Hippocampal formation (tissue), 2 donors: ENCODE measurements at places on chromosomes 7 and 10.

DNA sequence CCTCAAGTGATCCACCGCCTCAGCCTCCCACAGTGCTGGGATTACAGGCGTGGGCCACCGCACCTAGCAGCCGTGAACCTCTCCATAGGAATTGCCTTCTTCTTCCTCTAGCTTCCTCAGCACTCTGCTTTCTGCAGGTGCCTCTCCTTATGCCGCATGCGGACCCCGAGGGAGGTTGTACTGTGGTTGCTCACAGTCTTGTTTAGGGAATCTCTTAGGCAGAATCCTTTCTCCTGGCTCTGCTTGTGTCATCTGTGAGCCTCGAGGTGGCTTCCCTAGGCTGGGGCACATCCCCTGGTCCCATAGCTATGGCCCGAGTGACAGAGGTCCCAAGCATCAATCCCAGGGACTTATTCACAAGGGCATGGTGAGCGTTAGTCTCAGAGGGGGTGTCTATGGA is 33.2 kb upstream of the GIMAP8 start:
- DNase-seq = no peak

DNA sequence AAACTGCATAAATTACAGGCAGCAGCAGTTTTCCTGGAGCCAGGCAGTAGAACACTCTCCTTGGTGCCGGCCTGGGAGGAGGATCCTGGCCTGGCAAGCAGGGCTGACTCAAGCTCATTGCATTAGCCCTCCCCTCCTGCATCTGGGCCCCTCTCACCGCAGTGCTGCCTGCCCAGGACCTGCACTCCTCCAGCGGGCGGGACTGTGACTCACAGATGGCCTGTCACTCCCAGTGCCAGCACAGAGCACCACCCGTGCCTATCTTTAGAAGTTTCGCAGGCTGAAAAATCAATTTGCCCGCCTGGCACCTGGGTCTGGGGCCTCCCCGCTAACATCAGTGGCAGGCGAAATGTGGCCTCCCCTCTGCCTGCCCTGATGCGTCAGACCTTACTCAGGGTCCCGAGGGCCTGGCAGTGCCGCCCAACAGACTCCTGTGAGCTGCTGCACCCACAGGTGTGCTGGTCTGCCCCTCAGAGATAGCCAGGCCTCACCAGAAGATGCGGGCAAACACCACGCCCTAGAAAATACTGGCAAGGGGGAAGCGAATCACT is 123.8 kb downstream of the KCNMA1 start:
- peak; percentile 61 for DNase-seq

GRCh38 chr10:19592276-19592675 is 224.0 kb upstream of the PLXDC2 start:
- no peak for DNase-seq

DNA sequence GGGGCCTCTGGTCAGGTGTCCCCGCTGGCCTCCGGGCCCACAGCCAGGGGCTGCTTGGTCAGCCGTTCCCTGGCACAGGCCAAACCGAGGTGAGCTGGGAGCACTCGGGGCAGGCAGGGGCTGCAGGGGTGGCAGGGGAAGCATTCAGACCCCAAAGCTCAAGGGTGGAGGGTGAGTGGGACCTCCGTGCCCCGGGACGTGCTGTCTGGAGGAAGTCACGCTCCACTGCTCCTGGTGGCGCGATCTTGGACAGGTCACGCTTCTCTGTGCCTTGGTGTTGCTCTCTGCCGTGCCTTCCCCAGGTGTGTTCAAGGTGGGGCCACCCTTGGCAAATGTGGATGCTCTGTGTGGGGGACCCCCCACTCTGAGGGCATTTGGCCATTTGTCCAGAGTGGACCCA is 24.6 kb upstream of the ELFN1 start:
- DNase-seq = no peak

DNA sequence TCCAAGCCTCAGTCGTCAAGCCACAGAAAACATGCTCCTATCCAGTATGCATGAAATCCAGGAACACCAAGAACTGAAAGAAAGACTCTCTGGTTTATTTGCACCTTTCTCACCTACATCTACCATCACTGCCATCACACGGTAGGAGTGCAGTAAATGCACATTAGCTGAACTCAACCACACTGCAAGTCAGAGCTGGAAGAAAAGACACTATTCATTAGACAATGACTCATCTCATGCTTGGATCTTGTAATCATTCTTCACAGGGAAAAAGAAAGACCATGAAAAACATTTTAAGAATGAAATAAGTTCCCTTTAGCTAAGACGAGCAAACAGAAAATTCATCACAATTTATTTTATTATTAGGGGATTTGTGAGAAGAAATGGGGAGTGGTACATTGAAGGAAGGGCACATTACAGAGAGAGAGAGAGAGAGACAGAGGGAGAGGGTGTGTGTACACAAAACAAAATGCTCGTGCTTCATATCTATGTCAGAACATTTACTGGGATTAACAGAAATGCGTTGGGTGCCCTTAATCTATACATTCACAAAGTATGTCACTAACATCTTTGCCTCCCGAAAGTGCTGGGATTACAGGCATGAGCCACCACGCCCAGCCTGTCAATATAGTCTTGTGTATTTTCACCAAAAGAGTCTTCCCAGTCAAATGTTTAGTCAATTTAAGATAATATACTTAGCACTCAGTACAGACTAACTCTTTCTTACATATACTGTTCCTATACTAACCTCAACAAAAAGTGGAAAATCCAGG is 324.9 kb downstream of the PARD3 start:
- no peak for DNase-seq

- no peak for DNase-seq
Observed at GRCh38 chr7:12281038-12281437, 69.9 kb downstream of the TMEM106B start.

DNA sequence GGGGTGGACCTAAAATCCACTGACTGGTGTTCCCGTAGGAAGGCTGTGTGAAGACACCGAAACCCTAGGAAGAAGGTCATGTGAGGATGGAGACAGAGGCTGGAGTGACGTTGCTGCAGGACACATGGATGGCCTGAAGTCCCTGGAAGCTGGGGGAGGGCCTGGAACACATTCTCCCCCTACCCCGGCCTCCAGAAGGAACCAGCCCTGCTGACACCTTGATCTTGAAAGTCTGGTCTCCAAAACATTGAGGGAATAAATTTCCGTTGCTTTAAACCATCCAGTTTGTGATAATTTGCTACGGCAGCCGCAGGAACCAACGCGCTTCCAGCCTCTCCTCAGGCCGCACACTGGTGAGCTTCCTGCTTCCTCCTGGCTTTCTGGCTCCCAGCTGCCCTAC is 288.2 kb downstream of the GLRX3 start:
- DNase-seq = no peak

GRCh38 chr7:7405461-7405860 is 130.2 kb downstream of the COL28A1 start:
- no peak for DNase-seq

- DNase-seq = no peak
Observed at GRCh38 chr10:7532723-7533498, 122.1 kb upstream of the SFMBT2 start.

- DNase-seq = no peak
Observed at GRCh38 chr7:114354306-114354705, 60.3 kb upstream of the FOXP2 start.

- DNase-seq = no peak
Observed at GRCh38 chr10:71043858-71044257, 155.5 kb upstream of the PCBD1 start.

DNA sequence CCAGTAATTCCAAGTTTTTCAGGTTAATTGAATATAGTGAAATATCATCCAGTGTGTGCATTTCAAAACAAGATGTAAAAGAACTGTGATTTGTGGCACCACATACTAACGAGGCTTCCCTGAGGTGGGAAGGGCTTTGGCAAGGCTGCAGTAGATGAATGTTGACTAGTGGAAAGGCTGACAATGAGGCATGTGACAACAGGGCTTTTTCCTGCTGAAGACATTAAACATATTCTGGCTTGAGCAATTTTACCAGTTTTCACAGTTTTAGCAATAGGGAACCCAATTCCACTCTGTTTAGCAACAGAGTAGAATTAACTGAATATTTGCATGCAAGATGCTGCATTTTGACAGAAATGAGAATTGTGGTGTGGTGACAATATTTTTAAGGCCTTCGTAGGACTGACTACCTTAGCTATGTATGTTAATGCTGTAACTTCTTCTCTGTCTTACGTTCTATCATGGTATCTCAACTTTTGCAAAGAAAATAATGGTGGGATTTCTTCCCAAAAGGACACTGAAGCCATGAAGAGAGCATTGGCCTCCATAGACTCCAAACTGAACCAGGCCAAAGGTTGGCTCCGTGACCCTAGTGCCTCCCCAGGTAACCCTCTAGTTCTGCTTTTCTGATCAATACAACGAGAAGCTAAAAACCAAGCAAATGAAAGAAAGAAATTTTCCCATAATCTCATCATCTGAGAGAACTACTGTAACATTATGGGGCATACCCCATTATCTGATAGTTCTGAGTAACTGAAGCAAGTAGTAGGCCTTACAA is 68.5 kb downstream of the AP3M1 start:
- DNase-seq = no peak

DNA sequence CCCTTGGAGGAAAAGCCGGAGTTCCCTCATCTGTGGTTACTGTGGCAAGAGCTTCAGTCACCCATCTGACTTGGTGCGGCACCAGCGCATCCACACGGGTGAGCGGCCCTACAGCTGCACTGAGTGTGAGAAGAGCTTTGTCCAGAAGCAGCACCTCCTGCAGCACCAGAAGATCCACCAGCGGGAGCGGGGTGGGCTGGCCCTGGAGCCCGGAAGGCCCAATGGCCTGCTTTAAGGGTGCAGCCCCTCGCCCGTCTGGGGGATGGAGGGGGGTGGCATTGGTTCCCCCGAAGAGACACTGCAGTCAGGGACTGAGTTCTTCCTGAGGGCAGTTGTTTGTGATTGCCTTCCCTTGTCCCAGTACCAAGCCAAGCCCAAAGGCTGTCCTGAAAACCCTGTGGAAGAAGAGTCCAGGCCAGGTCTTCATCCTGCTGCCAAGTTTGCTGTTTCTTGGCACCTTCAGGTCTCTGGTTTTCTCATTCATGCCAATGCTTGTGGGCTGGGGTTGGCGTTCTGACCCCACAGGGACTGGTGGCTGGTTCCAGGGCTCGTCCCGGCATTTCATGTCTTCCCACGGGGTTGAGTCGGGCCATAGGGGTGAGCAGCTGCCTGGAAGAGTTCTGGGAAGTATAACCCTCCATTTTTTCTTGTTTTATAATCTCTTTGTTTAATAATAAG is 7.7 kb upstream of the ZNF783 start:
- no peak for DNase-seq

DNA sequence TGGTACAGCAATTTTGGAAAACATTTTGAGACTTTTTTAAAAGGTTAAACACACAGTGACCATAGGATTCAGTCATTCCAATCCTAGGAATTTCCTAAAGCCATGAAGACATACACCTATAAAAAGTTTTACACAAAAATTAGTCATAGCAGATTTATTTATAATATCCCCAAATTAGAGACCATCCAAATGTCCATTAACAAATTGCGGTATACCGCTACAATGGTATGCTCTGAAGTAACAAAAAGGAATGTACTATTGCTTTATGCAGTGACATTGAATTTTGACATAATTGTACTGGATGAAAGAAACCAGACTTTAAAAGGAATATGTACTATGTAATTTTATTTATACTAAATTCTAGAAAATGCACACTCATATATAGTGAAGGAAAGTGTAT is 362.8 kb downstream of the HGF start:
- DNase-seq = no peak

DNA sequence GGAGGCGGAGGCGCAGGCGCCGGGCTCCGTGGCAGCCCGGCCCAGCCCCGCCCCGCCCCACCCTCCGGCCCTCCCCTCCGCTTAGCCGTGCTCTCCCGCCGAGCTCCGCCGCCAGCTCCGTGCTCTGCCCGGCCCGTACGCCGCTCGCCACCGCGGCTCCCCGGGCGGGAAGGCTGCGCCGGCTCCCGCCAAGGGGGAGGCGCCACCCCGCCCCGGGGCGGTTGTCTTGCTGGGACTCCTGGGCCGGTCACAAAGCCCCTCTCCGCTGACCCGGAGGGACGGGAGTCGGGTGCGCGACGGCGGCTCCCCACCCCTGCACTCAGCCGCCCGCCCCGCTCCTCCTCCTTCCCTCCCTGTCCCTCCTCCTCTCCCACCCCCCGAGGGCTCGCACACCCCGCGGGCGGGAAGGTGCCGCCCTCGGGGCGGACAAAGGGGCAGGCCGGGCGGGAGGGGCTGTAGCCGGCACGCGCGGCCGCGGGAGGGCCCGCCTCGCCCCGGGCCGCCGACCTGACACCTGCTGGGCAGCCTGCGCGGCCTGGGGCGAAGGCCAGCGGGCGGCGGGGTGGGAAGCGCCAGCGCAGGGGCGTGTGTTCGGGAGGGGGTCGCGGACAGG is 11.5 kb upstream of the SP8 start:
- DNase-seq = no peak

DNA sequence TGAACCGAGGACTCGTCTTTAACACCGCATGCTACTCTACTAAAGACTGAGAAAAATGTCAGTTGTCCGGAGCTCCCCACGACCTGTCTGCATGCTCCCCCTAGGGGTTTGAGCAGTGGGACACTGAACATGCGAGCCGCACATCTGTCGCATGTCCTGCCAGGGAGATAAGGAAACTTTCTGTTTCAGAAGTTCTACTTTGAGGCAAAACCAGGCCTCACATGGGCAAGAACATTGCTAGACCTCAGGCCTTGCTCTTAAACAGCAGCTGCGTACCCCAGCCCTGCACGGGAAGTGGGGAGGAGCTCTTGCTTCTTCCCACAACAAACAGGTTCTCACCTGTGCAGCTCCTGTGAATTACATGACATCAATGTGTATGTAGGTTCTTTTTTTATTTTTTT is 30.3 kb upstream of the HERPUD2 start:
- DNase-seq = no peak

- no peak for DNase-seq
Observed at GRCh38 chr10:46293228-46293627, 6.4 kb downstream of the ANTXRL start.

- DNase-seq = no peak
Observed at GRCh38 chr10:21238717-21239116, 286.8 kb downstream of the SKIDA1 start.

- no peak for DNase-seq
Observed at GRCh38 chr7:51455948-51456347, 139.3 kb upstream of the COBL start.

DNA sequence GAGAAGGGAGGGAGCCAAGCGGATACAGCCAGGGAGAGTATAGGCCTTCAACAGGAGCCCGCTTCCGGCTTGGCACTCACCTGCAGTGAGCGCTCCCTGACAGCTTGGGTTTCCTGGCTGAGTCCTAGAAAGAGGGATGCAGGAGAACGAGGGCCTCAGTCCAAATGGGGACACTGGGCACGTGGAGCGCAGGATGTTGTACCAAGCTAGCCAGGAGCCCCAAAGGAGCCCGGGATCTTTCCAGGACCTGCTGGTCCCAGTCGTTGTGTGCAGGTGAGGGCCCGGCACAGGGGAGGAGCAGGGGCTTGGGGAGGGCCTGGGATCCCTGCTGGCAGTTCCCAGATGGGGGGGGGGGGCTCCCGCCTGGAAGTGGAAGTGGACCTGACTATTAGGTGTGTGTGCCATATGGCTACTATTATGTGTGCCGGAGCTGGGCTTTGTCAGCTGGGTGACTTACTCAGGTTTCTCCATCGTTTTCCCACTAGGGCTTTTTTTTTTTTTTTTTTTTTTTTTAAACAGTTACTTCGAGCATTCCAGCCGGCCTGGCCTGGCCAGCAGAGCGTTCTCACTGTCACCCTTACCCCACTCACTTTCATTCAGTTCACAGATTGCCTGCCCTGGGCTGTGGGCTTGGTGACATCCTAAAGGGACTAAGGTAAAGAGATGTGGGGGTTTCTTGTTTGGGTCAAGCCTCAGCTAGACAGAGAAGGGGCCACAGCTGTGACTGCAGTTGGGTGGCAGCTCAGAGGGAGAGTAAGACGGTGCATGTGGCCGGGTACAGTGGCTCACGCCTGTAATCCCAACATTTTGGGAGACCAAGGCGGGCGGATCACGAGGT is 3.8 kb downstream of the AGAP3 start:
- no peak for DNase-seq

GRCh38 chr10:56622335-56622973 is 261.4 kb upstream of the ZWINT start:
- DNase-seq = no peak
